ENCODE measurements at places on chromosomes 3 and 15. TPM values are rescaled to one million over a fixed set of nuclear protein-coding genes. Genes with fewer than 3 reads are reported as not detected.

- DNase-seq: no peak
Measured at GRCh38 chr15:100786901-100787566, 92.6 kb upstream of the ALDH1A3 start.

- DNase-seq: no peak
Measured at GRCh38 chr15:89393056-89393455, 58.4 kb upstream of the POLG start.

Gene GOLGA6D
- 0.27 TPM for total RNA-seq

Gene ARL14
- 104 TPM for total RNA-seq

Gene CAND2
- not detected for total RNA-seq

- no peak for DNase-seq
Measured at GRCh38 chr15:96627031-96627568, 296.6 kb downstream of the NR2F2 start.

Gene NUSAP1
- 70.9 TPM for total RNA-seq

DNA sequence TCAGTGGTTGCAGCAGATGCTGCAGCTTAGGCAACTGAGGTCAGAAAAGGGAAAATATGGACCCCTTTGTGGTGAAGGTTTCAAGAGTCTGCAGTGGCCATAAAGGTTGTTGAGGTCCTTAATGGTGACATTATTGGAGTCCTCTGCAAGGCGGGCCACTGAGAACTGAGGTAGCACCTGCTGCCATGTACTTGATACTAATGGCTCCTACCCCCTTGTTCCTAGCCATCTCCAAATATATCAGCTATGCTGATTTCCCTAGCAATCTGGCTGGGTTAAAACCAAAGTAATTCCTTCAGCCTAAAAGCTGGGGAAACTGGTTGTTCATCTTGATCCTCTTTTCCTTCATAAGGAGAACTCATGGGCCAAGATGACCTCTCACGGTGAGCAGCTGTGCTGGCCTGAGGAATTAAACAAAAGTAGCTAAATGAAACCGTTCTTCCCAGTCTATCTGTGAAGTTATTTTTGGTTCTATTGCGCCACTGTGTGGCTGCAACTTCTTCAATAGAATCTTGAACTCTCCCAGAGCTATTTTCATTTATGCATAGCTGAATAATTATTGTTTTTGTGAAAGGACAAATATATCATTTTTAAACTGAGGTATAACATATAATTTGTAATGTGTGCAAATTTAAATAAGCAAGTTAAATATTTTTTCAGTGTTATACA lies 76.1 kb upstream of the PLSCR4 start:
- DNase-seq: peak; percentile 55

Gene PIERCE2
- 2.9 TPM for total RNA-seq

Gene HESX1
- 0.91 TPM for total RNA-seq

Gene NTRK3
- not detected for total RNA-seq

- DNase-seq: no peak
Measured at GRCh38 chr3:195882002-195882441, 26.3 kb downstream of the TNK2 start.

GRCh38 chr15:60390231-60390630 lies 7.6 kb downstream of the ANXA2 start:
- DNase-seq: no peak

- DNase-seq: no peak
Measured at GRCh38 chr3:196700801-196701200, 11.2 kb downstream of the CEP19 start.

Gene C3orf52
- 28.2 TPM for total RNA-seq

Gene PATL2
- total RNA-seq: 3.8 TPM

Gene C15orf39
- 77.2 TPM for total RNA-seq

DNA sequence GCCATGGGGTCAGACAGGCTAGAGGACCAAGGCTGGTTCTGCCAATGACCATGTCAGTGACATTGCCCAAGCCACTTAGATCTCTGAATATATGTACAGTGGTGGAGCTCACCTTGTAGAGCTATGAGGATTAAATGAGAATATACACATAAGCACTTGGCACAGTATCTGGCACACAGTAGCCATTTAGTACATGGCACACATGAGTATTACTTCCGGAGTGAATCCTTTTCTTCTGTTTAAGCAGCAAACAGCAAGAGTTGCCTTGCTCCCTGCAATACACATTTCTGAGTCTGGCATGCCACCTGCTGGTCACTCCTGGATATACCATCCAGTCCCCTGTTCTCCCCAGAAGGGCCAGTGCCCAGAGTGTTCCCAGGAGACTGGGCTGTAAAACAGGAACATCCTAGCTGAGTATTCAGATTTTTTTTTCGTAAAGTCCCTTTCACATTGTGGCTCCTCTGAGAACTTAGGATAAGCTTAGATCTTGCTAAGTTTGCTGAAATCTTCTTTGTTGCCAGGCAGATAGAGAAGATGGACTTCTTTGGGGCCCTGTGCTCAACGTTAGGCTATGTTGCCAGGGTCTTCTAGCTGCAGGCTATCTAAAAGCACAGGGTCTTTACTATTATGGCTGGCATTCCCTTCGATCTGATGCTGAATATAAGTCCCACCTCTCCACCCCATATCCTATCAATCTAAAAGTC lies 203.4 kb downstream of the ADAMTS9 start:
- DNase-seq: peak; percentile 83

- peak; percentile 67 for DNase-seq
Measured at GRCh38 chr3:41267975-41268640, 68.8 kb downstream of the CTNNB1 start.

Gene ARRDC4
- 3.2 TPM for total RNA-seq

GRCh38 chr3:170144437-170144843 lies 37.1 kb downstream of the PHC3 start:
- no peak for DNase-seq

- peak; percentile 83 for DNase-seq
Measured at GRCh38 chr15:74955796-74956647, 550 bp downstream of the RPP25 start.

Gene SKOR1
- 0.27 TPM for total RNA-seq

DNA sequence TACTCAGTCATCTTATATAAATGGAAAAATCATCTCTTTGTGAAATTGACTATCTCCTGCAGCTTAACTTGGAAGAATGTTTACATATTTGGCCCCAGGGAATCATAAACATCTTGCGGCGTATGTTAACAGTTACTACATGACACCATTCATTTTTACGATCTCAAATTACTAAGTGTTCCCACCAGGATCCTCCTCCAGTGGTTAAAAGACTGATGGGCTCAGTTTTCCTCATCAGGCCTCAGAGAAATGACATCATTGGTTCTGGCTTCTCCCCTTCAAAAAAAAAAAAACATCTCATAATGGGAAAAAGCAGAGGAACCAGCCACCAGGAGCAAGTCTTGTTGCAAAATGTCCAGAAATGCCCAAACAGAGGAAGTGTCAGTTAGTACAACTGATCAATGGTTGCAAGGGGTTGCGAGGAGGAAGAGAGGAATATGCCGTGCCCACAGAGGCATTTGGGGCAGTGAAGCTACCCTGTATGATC lies 70.5 kb upstream of the LIPC start:
- DNase-seq: no peak

- DNase-seq: no peak
Measured at GRCh38 chr3:47617086-47618010, 38.7 kb upstream of the CSPG5 start.

Gene TRMT10C
- 29.7 TPM for total RNA-seq

- DNase-seq: no peak
Measured at GRCh38 chr15:90650117-90650955, 66.8 kb upstream of the BLM start.

- no peak for DNase-seq
Measured at GRCh38 chr3:77222701-77223100, 182.8 kb downstream of the ROBO2 start.

DNA sequence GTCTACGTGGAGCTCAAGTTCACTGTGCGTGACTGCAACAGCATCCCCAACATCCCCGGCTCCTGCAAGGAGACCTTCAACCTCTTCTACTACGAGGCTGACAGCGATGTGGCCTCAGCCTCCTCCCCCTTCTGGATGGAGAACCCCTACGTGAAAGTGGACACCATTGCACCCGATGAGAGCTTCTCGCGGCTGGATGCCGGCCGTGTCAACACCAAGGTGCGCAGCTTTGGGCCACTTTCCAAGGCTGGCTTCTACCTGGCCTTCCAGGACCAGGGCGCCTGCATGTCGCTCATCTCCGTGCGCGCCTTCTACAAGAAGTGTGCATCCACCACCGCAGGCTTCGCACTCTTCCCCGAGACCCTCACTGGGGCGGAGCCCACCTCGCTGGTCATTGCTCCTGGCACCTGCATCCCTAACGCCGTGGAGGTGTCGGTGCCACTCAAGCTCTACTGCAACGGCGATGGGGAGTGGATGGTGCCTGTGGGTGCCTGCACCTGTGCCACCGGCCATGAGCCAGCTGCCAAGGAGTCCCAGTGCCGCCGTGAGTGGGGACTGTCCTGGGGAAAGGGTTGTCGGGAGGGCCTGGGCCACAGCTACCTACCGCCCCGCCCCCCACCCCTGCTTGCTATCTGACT lies 11.2 kb downstream of the EPHB3 start:
- no peak for DNase-seq

DNA sequence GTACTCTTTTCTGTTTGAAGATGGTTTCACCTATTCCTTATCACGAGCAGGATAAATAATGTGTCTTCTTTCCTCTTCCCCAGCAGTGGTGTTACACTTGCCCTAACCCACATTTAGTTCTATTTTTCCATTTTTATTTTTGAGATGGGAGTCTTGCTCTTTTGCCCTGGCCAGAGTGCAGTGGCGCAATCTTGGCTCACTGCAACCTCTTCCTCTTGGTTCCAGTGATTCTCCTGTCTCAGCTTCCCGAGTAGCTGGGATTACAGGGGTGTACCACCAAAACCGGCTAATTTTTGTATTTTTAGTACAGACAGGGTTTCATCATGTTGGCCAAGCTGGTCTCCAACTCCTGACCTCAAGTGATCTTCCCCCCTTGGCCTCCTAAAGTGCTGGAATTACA lies 372.4 kb downstream of the FOXP1 start:
- DNase-seq: no peak

DNA sequence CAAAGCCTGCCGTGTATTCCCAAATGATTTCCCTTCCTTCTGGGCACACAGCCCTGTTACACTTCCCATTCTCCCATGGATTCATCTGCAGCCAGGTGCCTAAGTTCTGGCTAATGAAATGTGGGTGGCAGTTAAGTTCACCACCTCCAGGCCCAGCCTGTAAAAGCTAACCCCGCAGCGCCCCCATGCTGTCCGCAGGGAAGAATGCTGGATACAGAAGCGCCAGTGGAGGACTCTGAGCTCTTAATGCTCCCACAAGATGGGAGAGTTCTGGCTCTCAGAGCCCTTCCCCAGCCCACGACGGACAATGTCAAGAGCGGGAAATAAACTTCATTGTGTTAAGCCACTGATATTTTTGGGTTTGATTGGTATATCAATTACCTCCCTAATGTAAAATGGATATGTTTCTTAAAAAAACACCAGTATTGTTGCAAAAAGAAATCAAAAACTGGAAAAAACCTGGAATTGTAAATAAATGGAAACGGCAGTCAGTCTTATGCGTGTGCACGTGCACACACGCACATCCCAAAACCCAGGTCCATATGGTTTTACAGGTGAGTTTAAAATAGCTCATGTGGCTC lies 37.7 kb upstream of the FGD5 start:
- peak; percentile 77 for DNase-seq

DNA sequence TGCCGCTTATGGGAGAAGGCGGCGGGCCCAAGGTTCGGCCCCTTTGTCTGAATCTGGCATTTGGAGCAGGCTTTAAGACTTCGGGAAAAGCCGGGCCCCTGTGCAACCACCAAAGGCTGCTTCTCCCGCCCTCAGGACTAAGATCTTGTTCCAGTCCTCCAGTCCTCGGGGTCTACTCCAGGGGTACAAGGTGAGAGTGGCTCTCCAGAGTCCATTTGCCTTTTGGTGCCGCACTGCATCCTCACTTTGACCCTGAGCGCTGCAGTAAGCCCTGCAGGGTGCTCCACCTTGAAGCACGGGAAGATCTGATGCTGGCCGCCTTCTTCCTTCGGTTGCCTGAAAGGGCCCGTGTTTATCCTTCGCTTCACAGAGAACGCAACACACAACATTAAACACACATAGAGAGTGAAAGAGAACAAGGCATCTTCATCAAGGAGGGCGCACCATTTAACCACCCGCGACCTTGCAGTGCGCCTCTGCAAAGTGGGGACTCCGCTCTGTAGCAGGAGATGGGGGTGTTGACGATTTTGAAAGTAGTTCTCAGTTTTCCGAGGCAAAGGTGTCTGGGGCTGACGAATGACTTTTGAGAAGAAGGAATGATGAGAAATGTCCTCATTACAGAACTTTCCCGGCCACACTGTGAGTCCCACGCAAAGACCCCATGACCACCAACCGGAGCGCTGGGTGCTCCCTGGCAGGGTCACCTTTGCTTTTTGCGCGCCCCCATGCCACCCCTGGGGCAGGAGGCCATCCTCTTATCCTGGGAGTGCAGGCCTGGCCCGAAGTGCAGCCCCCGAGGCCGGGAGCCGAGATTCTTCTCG lies 1.0 kb downstream of the PIGZ start:
- DNase-seq: no peak

- no peak for DNase-seq
Measured at GRCh38 chr3:16300307-16300706, 35.3 kb downstream of the OXNAD1 start.

DNA sequence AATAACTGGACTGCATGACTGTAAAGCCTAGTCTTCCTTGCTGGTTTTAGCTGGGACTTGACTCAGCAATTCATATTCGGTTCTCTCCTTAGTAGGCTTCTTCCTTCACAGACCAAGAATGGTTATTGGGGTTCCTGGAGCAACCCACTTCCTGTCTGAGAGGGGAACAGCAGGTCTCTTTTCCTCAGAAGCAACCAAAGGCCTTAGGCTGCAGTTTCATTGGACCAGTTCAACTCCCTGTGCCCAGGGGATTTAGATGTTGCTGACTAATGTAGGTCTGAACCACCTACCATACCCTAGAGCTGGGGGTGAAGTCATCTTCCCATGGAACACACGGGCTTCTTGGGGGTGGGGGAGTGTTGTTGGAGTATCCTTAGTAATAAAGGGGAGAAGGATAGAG lies 84.0 kb upstream of the SKOR1 start:
- DNase-seq: no peak

DNA sequence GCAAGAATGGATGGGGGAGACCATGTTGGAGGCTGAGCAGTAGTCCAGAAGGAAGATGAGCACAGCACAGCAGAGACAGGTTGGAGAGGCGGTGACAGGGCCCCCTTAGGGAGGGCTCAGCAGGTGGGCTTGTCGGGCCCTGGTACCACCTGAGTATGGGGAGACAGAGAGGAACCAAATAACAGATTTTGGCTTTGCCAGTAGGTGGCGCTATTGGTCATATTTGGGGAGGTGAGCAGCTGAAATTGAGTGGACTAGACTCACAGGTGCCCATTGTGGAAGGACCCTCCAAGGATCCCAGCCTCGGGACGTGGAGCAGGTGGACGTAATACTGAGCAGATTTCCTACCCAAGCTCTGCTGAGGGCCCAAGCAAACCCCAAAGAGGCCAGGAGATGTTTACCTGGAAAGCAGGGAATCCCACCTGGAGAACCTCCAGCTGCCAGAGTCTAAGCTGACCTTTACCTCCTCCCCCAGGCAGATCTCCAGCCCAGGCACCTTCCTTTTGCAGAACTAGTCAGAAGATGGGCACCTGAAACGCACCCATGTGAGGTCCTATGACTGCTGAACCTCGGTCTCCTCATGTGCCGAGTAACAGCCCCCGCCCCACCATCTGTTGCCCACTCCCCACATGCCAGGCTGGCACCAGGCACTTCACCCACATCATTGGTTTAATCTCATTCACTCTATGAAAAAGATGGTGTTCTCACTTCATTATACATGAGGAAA lies 24.6 kb upstream of the CORO2B start:
- peak; percentile 83 for DNase-seq

- DNase-seq: no peak
Measured at GRCh38 chr15:100042558-100042957, 299.2 kb downstream of the ADAMTS17 start.

Gene ARL6
- 5.6 TPM for total RNA-seq
